ENCODE measurements at places on chromosomes 7 and 10.

GRCh38 chr7:45601094-45601493 is 26.9 kb downstream of the ADCY1 start:
- no peak for DNase-seq

DNA sequence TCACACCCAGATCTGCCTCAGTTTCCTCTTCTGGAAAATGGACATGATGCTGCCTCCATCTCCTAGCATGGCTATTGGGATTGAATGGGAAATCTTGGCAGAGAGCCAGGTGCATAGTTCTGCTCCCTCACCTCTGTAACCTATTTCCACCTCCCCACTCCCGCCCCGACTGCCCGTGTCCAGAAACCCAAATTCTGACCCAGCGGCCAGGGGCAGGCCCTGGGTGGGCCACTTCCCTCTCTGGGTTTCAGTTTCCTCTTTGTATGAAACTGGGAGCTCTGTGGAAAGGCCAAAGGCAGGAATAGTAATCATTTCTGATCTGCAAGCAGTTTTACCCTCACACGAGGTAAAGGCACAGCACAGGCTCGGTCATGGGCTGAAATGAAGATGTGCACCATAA is 74.1 kb upstream of the DUSP5 start:
- DNase-seq, result no peak

GRCh38 chr7:28957064-28957750 is 923 bp downstream of the TRIL start:
- no peak for DNase-seq

GRCh38 chr10:38174336-38174735 is 80.2 kb downstream of the ZNF37A start:
- no peak for DNase-seq

- DNase-seq, result no peak
Measured at GRCh38 chr10:61992059-61992460, 90.6 kb downstream of the ARID5B start.

GRCh38 chr7:92790992-92791391 is 45.4 kb downstream of the CDK6 start:
- no peak for DNase-seq

DNA sequence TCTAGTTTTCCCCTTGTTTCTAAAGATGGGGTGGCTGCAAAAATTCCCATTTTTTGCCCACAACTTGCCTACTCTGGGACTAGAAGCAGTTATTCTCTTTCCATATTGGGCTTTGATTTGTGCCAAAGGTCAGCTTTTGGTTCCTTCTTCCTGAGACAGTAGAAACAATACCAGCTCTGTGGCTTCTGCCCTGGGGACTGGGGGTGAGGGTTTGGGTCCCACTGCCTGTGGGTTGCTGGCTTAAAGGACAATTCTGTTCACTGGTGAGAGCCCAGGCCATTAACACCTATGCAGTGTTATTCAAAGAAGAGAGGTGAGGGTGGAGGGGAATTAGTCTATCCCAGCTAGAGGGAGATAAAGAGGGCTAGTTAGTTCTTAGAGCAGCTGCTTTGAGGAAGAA is 171.5 kb downstream of the CPEB3 start:
- no peak for DNase-seq

GRCh38 chr10:110783509-110784107 is 88.1 kb upstream of the PDCD4 start:
- DNase-seq, result peak; percentile 31

- DNase-seq, result no peak
Measured at GRCh38 chr7:1534330-1535099, 4.0 kb downstream of the MAFK start.

- DNase-seq, result no peak
Measured at GRCh38 chr7:127976056-127976737, 55.0 kb downstream of the LRRC4 start.

DNA sequence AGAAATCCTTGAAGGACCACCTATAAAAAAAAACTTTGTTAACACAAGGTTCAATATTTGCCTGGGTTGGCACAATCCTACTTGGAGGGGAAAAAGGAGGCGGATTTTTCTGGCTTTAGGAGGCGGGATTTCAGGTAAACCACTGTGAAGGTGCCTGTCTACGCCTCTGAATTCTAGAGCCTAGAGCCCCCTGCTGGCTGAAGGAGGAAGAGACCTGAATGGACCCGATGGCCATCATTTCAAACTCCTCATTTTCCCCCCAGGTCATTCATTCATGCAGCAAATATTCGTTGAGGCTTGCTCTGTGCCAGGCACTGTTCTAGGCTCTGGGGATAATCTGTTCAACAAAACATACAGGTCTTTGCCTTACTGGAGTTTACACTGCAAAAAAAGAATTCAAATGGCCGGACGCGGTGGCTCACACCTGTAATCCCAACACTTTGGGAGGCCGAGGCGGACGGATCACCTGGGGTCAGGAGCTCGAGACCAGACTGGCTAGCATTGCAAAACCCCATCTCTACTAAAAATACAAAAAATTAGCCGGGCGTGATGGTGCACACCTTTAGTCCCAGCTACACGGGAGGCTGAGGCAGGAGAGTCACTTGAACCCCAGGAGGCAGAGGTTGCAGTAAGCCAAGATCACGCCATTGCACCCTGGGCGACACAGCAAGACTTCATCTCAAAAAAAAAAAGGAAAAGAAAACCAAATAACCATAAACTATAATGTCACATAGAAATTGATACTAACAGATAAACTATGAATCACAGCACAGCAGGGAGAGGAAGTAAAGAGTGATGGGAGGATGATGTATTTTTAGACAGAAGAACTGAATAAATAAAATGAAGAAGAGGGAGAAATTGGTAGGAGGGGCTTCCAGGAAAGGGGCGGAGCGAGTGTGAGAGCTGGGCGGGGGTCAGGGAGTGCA is 90.1 kb upstream of the NFE2L3 start:
- DNase-seq, result peak; percentile 43

- DNase-seq, result no peak
Measured at GRCh38 chr7:50539725-50540124, 25.5 kb downstream of the DDC start.

DNA sequence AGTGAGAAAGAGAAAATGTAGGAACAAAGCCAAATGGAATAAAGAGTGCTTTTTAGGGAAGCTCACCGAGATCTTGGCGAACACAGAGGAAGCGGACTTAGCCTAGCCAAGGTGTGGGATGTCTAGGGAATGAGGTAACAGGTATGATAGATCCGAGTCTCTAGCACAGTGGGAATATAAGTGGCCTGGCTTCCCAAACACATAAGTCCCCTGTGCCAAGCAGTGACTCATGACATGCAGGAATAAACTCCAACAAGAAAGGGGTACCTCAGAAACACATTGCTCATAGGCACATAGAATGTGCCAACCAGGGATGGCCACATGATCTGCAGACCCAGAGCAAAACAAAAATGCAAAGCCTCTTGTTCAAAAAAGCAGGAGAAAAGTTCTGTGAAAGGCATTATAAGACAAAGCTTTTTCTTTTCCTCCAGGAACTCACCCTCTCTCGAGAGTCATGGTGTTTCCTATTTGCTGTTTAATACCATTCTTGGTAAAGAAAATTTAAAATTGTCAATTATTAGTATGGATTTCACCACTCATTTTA is 542.5 kb downstream of the GATA3 start:
- no peak for DNase-seq

DNA sequence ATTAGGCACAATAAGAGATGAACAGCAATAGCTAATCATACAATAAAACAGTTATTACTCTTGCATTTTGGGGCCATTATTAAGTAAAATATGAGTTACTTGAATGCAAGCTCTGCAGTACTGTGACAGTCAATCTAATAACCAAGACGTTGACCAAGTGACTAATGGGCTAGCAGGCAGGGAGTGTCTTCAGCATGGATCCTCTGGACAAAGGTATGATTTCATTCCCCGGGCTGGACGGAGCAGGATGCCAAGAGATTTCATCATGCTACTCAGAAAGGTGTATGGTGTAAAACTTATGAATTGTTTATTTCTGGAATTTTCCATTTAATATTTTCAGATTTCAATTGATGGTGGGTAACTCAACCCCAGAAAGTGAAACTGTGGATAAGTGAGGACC is 80.9 kb downstream of the SHH start:
- no peak for DNase-seq

- DNase-seq, result no peak
Measured at GRCh38 chr10:125014836-125015355, 73.0 kb downstream of the ZRANB1 start.

DNA sequence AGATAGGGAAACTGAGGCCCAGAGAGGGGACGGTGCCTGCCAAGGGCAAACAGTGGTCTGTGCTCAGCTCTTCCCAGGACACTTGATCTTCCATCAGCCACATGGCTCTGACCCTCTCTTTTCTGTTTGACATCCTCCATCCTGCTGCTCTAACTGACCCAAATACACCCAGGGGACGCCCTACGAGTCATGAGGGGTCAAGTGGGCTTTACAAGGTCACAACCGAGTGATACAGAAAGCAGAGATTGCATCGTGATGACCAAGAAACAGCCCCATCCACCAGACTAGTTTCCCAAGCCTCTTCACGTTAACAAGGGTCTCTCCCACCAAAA is 131.2 kb upstream of the UNC5B start:
- DNase-seq, result no peak

DNA sequence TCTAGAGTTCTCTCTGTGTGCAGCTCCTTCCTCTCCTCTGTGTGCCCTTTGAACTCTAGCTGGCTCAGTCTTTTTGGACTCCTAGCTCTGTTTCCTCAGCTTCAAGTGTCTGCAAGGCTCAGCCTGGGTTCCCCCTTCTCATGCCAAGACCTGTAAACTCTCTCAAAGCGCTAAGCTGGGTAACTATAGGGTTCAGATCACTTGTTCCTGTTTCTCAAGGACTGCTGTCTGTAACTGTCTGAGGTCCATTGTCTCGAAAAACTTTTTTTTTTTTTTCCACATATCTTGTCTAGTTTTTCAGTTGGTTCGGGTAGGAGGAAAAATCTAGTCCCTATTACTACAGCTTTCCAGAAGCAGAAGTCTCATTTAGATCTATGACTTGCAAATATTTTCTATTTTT is 46.6 kb upstream of the PPP1R17 start:
- DNase-seq, result no peak

DNA sequence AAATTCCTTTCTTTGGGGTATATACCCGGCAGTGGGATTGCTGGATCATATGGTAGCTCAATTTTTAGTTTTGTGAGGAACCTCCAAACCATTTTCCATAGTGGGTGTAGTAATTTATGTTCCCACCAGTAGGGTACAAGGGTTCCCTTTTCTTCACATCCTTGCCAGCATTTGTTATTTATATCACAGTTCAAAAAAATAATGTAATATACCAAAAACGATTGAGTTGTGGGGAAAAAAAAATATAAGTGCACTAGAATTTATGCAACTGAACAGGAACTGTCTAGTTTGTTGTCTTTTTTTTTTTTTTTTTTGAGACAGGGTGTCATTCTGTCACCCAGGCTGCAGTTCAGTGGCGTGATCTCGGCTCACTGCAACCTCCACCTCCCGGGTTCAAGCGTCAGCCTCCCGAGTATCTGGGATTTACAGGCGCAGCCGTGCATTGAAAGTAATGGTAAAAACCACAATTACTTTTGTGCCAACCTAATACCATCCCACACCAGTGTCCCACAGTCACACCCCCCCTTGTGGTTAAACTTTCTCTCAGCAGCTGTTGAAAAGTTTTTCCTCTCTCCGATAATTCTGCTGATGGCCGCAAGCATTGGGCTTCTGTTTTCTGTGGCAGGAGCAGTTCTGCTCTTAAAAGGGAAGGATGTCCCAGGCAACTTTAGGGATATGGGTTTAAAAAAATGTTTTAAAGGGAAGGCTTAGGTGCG is 6.8 kb upstream of the LAT2 start:
- no peak for DNase-seq

GRCh38 chr7:74039337-74039736 is 11.4 kb downstream of the ELN start:
- DNase-seq, result no peak

GRCh38 chr10:67306588-67307205 is 380.9 kb downstream of the LRRTM3 start:
- DNase-seq, result no peak

DNA sequence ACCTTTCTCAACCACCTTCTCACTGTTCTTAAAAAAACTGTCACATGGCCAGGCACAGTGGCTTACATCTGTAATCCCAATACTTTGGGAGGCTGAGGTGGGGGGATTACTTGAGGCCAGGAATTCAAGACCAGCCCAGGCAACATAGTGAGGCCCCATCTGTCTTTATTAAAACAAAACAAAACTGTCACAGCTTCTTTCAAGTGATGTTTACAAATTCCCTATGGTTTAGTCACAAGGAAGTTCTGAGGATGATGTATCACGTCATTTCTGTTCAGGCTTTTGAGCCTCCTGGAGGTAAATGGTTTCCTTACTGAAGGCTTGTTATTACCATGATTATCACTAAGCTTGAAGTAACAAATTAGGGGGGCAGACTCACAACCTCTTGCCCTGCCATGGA is 186.2 kb downstream of the CFTR start:
- DNase-seq, result no peak

DNA sequence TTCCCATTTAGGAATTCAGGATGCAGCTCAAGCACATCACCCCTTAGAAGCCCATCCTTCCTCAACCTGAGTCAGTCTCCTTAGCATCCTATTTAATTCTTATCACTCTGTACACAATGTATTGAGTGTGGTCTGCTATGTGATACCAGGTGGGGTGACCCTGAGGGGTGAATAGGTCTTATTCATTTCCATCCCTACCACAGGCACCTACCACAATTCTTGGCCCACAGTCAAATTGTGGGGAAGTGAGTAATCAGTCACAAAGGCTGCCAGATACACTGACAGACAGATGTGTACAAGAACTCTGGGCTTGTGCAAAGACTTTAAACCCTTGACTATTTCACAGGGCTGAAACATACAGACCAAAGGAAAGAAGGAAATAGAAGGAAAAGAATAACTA is 560.5 kb downstream of the PARD3 start:
- DNase-seq, result no peak

- DNase-seq, result no peak
Measured at GRCh38 chr7:91694351-91694841, 186.1 kb downstream of the MTERF1 start.

DNA sequence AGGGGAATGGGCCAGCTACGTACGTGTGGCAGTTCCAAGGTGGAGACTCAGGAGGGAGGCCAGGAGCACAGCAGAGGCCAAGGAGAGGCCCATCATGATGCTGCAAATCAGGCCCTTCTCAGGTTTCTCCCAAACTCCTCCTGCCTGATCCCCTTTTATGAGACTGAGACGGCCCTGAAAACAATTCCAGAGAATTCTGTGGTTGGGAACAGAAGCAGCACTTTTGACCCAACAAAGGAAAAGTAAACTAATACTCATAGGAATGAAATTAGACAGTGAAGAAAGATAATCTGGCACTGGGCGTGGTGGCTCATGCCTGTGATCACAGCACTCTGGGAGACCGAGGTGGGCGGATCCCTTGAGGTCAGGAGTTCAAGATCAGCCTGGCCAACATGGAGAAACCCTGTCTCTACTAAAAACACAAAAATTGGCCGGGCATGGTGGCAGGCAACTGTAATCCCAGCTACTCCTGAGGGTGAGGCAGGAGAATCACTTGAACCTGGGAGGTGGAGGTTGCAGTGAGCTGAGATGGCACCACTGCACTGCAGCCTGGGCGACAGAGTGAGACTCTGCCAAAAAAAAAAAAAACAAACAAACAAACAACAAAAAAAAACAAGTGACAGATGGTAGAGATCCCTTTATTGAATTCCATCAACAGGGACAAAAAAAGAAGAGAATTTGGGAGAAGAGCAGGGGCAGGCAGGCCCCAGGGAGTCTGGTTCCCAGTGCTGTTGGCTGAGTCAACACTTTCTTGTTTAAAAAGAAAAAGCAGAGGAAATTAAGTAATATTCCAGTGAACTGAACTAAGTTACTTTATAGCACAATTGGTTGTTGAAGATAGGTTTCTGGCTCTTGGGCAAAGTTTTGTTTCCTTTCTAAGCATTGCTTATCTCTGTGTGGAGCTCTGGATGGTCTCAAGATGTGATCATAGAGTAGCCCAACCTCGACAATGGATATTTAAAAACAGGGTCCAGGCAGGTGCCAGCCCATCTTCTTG is at the start of gene CCL26:
Gene CCL26 (minus strand): TSS at position 131 of the 997 bp plus-strand sequence. CDS start 35 bp downstream, at position 96.
- DNase-seq, result no peak

- no peak for DNase-seq
Measured at GRCh38 chr7:123789817-123790216, 41.0 kb upstream of the WASL start.

Data from stimulated activated CD8-positive, alpha-beta memory T cell treated with anti-CD3 and anti-CD28 coated beads, Interleukin-7, amount 100 ng/mL, for 1 hour (primary cell).